ENCODE measurements at places on chromosomes 7 and 10.

DNA sequence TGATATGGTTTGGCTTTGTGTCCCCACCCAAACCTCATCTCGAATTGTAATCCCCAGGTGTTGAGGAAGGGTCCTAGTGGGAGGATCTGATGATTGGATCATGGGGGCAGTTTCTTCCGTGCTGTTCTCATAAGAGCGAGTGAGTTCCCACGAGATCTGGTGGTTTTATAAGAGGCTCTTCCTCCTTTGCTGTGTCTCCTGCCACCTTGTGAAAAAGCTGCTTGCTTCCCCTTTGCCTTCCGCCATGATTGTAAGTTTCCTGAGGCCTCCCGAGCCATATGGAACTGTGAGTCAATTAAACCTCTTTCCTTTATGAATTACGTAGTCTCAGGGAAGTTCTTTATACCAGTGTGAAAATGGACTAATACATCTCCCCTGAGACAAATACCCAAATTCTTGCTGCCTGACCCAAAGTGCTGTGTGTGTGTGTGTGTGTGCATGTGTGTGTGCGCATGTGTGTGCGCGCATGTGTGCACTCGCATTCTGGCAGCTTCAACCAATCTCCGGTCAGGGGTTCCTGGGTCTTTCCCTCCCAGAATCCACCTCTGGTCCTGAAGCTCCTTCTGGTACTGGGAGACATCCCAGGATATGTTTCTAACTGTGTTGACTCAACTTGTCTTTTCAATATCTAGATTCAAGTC lies 98.1 kb upstream of the LRRC4 start:
- DNase-seq: no peak

GRCh38 chr10:64867501-64867962 lies 1346.3 kb downstream of the REEP3 start:
- no peak for DNase-seq

- DNase-seq: no peak
These were observed 93.4 kb downstream of the SNX13 start for GRCh38 chr7:17846935-17847334.

- no peak for DNase-seq
These were observed 127.0 kb downstream of the CCNY start for GRCh38 chr10:35463105-35463867.

GRCh38 chr10:76558586-76558985 lies 1079.0 kb downstream of the KCNMA1 start:
- DNase-seq: peak; percentile 71

DNA sequence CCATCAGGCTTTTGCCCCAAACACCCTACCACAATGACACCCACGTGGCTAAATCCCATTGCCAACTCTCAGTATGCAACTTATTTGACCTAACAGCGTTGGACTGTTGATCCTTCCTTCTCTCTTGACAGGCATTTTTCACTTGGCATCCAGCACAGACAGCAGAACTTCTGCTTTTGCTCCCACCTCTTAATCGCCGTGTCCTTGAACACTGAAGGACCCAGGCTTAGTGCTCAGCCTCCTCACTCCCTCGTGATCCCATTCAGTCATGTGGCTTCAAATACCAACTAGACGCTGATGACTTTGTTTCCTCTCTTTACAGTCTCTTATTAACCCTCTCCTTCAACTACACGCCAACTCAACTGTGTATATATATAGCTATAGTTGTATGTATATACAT lies 25.0 kb downstream of the ZFAND2A start:
- DNase-seq: no peak

- DNase-seq: no peak
These were observed 18.5 kb downstream of the ARMC10 start for GRCh38 chr7:103093429-103093828.

DNA sequence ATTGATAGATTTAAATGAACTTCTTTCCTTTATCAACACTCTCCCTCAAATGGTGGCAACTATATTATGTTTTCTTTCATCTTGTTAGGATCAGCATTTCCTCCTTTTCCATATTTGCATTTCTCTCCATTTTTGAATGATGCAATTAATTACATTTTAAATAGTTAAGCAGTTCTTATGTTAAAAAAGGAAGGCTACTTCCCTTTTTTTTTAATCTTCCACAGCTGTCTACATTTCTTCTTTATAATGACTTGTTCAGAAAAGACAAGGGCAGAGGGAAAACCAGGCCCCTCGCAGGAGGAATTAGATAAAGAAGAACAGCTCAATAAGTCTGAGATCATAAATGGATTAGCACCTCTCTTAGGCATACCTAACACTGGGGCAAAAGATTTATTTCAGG lies 208.9 kb downstream of the ARL4A start:
- DNase-seq: no peak

- no peak for DNase-seq
These were observed 36.3 kb downstream of the AKR1B1 start for GRCh38 chr7:134422638-134423037.

DNA sequence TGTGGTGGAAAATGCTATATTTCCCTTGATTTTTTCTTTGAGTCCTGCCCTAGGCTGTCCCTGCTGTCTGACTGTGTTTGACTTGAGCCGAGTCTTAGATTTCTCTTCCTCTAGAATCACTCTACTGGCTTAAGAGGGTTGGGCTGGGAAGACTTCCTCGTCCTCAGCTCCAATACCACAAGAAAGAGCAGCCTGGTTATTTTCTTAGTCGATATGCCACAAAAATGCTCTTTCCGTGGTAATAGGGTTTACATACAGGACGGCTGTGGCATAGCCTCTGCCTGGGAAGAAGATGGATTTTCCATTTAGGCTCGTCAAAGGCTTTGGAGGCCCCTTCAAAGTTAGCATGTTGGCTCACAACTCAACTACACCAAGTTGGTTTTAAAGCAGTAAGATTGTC lies 212.0 kb upstream of the IGFBP3 start:
- DNase-seq: no peak

GRCh38 chr10:80579849-80580637 lies 42.3 kb downstream of the SH2D4B start:
- no peak for DNase-seq

DNA sequence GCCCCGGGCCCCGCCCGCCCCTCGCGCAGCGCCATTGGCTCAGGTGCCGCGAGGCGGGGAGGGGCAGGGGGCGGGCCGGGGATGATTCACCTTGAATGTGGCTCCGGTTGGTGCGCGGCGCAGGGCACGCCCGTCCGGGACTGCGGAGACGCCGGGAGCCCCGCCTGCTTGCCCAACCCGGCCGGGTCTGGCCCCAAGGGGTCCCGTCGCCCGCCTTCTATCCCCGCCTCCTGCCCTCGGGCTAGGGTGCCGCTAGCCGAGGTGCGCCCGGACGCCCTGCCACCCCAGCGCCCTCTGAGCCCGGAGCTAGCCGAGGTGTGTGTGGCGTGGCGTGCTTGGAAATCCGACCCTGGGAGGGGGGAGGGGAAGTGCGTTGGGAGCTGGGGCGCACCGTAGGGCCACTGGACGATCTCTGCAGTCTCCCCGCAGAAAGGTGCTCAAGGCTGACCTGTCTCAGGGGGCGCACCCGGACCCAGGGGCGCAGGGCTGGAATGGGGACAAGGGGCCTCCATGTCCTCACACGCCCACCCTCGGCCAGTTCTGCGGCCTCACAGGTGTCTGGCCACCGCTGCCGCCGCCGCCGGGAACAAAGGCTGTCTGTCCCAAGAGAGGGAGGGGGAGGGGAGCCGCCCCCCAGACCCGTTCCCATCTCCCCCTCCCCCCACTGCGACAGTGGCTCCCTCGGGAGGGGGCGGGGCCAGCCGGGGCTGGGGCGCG lies 168.9 kb downstream of the NRF1 start:
- DNase-seq: peak; percentile 69

GRCh38 chr7:77727936-77728701 lies 31.9 kb downstream of the RSBN1L start:
- DNase-seq: peak; percentile 64

- DNase-seq: peak; percentile 81
These were observed 209.1 kb downstream of the CCSER2 start for GRCh38 chr10:84537447-84537931.
